OCI-LY7 (cell line): ENCODE measurements at places on chromosomes 3 and 15.
A peak's percentile ranks its signal among the peaks of the same experiment; 100 is the strongest.

GRCh38 chr15:41417418-41418195 is 712 bp downstream of the RTF1 start:
- DNase-seq = peak; percentile 42

DNA sequence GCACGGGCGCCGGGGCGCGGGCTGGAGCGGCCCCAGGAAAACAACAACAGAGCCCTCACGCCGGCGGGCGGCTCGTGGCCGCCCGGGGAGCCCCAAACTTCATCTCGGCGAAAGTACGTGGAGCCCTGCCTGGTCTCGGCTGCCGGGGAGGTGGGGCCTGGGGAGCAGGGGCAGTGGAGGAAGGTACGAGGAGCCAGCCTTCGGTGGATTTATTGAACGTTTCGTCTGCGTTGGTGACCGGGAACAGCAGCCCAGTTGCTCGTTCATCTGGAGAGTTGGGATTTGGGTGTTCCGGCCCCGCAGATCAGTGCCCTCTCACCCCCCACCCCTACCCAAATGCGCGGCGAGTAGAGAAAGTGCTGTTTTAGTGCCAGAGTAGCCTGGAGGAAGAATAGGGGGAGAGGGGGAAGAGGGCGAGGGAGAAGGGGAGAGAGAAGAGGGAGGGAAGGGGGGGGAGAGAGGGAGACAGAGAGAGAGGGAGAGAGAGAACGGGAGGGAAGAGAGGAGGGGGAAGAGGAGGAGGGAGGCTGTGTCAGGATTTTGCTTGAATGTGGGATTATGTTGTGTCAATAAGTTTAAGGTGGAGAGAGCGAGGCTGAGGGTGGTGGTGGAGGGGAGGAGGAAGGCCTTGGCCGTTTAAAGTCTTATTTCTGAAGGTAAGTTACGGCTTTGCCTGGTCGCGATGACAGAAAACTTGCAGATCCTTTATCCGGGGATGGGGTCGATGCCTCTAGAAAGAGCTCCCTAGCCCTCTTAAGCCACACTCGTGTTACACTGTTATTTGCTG is 970 bp downstream of the BBX start:
- DNase-seq = peak; percentile 67

DNA sequence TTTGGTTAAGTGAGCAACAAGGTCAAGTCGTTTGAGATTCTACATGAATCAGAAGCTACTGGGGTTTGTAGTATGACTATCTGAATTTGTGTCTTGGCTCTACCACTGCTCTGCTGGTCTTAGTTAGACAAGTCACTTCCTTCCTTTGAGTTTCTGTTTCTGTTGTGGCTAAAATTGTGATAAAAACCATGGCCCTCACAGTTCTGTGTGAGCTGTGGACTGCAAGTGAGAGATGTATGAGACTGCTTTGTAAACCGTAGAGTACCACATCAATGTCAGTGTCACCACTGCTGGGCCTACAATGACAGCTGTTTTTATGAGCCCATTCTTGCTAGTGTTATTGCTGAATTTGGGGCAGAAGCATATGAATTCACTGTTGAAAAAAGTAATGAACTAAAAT is 32.7 kb downstream of the RARB start:
- no peak for DNase-seq

- DNase-seq = no peak
Observed at GRCh38 chr3:33456756-33457155, 16.6 kb upstream of the UBP1 start.

DNA sequence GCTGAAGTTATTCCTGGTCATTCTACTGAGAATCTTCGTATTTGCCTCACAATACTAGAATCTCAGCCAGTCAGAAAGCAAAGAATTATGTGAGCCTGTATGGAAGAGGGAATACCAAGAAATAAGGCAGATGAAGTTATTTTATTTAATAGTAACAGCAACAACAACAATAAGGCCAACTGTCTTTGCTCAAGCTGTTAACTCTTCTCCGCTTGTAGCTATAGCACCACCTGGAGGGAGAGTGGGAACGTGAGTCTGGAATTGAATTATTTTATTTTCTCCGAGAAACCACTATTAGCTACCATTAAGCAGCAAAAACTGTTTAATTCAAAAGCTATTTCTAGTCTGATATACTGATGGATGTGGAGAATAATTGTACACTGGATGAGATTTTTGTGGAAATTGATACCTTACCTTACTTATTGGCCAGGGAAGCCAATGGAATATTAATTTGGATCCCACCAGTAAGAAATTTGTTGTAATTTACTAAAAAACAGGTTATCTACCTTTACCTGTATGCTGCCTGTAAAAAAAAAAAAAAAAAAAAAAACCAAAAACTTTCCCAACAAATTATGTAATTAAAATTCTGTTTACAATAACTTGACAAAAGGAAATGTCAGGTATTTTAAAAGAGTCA is 50.1 kb downstream of the CALML4 start:
- peak; percentile 72 for DNase-seq

DNA sequence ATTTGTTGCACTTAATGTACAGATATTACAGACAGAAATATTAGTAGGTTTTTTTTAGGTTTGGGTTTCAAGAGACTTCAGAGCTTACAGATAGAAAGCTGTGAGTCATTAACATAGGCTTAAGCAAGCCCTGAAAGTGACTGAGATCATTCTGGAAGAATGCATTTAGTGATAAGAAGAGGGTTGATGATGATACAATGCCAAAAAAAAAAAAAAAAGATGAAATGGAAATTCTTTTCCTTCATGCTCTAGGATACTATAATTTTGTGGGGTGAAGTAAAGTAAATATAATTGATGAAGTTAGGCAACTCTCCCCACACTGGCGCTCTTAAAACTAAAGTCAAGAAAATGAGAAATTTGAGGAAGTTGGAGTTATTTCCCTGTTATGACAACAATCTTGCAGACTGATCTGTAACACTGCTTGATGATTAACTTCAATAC is 169.4 kb upstream of the ZNF385D start:
- DNase-seq = no peak

DNA sequence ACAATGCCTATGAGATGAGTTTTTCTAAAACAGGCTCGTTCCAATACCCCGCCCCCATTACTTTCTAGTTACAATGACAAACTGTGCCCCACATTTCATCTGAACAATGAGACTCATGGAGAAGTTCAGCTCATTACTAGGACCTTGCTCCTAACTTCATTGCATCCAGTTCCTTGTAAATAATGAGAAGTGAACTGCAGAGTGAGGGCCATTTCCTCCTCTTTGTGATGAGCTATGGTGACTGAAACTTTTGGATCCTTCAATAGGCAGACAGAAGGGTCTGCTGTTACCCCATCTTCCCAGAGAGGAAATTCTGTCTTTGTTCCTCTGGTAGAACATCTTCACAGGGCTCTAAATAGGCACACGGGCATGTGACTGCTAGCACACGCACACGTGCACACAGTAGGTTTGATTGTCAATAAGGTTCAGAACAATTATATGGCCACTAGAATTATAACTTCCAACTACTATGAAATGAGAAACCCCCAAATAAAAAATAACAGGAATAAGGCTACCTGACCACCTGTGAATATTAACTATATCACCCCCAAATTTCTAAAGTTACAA is 51.8 kb downstream of the SERP1 start:
- no peak for DNase-seq

DNA sequence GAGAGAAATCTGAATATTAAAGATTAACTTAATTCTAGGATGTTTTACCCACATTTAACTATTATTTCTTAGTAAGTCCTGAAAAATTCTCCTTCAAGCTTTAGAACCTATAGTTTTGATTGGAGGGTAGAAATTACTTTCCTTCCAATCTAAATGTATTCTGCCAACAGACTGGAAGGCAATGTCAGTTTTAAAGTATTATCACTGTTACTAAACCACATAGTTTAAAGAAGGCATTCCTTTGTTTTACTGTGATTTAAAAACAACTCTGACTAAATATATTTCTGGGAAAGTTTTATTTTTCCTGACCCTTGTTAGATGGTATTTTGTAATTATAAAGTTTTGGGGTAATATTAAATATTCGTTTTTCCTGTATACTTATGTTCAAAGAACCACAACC is 382.5 kb downstream of the TBC1D5 start:
- no peak for DNase-seq

- no peak for DNase-seq
Observed at GRCh38 chr3:152113992-152114651, 154.6 kb upstream of the MBNL1 start.

GRCh38 chr3:10335871-10336622 is 15.1 kb upstream of the SEC13 start:
- no peak for DNase-seq

GRCh38 chr3:97765336-97765735 is 778 bp downstream of the ARL6 start:
- DNase-seq = no peak

DNA sequence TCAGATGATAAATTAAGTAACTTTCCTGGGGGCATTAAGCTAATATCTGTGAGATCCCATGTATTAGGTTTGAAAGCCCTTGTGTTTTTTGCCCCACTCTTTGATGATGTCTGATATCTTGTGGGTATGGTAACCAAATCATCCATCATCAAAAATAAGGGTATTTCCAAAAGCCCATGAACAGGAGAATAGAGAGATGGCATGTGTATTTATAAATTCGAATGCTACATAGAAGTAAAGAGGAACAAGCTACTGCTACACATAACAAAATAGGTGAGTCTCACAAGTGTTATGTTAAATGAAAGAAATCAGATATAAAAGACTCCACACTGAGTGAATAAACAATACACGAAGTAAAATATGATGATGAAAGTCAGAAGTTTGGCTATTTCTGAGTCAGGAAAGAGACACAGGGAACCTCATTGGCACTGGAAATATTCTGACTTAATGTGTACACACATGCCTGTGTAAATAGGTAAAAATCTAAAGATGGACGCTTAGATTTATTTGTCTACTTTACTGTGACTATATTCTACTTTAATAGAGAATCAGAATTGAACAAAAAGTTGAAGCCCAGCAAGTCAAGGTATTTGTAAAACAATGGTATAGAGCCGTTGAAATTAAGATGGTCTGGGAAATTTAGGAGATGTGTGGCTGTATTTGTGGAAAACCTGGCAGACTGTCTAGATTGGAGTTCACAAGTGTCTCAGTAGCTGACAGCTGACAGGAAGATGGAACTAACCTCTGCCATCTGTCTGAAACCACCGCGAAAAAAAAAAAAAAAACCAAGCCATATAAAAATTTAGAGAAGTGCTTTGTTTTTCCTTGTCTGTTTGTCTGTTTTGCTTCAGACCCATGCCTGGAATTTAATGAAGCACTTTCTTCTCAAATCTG is 111.0 kb upstream of the TGFBR2 start:
- no peak for DNase-seq

DNA sequence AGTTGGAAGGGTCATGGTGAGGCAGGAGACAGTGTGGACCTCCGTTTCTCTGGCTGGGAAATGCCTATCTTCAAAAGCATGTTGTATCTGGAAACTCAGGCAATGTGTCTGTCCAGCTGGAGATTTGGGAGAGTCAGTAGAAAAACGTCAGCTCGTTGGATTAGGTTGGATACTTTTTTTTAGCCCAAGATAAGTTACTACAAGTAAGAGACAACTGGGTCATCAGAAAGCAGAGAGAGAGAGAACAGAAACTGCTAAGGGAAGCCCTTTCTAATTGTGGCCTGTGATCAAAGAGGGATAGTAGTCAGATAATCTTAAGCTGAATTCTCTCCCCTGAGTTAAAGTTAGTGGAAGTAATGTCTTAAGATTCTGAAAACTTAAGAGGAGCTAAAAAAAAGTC is 78.9 kb upstream of the ZNF280D start:
- no peak for DNase-seq

GRCh38 chr3:64974401-64974800 is 286.6 kb upstream of the ADAMTS9 start:
- no peak for DNase-seq

GRCh38 chr3:127428344-127428997 is 140.6 kb upstream of the PRR20G start:
- DNase-seq = no peak
